ENCODE measurements at places on chromosomes 13 and 19.

DNA sequence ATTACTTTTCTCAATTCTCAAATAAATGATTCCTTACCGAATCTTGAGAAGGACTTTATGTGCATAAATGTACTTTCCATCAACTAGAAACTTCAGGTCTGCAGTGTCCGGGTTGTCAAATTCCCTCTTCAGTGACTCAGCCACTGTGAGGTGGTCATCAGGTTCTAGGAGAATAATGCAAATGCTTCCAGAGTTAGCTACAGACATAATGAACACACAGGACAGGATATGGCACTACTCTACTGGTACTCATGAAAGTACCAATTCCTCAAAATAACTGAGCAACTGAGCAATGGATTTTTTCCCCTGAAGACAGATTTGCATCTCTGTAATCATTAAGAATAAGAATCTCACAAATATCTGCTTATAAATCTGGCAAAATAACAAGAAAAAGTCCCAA is 31.2 kb downstream of the RCBTB2 start:
- no peak for DNase-seq
- no peaks in the 10 kb centered on the region for H3K27me3 ChIP-seq
- H3K36me3 ChIP-seq: no peaks in the 10 kb centered on the region
- peaks cover 36% of the 10 kb centered on the region for H3K4me1 ChIP-seq
- no peak overlapping the region for H3K4me3 ChIP-seq

DNA sequence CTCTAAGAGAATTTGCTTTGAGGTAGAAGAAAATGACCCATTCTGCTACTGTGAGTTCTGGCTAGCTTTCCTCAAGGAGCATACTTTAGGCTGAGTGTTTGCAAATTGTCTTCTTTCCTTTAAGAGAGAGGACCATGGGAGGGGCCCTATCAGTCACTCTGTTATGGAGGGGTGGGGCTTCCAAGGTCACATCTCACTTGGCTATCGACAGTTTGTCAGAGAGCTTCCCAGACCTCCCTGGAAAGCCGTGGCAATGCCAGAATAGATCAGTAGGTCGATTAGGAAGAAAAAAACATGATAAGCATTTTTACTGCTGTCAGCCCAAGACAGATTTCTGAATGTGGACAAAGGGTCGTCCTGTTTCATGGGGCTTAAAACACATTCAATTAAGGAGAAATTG is 93.3 kb downstream of the OXGR1 start:
- no peaks in the 10 kb centered on the region for H3K36me3 ChIP-seq
- no peak overlapping the region for H3K4me3 ChIP-seq
- H3K4me1 ChIP-seq: no peaks in the 10 kb centered on the region
- H3K27ac ChIP-seq: no peak overlapping the region
- DNase-seq: no peak

- no peaks in the 10 kb centered on the region for H3K4me1 ChIP-seq
- H3K4me3 ChIP-seq: no peak overlapping the region
- no peaks in the 10 kb centered on the region for H3K27me3 ChIP-seq
- H3K36me3 ChIP-seq: peaks cover 29% of the 10 kb centered on the region
Observed at GRCh38 chr13:111262281-111262680, 58.2 kb upstream of the TEX29 start.

GRCh38 chr13:21911646-21912298 is 240.9 kb downstream of the FGF9 start:
- H3K27ac ChIP-seq: no peak overlapping the region
- no peak for DNase-seq
- H3K4me3 ChIP-seq: no peak overlapping the region
- H3K27me3 ChIP-seq: no peaks in the 10 kb centered on the region

DNA sequence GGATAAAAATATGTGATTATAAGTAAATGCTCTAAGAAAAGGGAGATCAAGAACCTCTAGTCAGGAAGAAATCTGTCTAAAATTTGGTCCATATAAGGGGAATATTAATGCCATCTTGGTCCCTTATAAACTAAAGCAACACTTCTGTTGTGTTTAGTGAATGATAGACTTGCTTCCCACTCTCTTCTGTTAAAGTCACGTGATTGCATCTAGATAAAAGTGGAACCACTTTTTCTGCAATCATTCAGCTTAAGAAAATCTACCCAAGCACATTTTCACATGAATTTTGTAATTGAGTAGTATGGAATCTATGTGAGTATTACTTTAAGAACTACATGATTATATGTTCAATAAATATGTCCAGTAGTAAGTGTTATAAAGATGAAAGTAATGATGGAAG is 782.9 kb upstream of the MIR17HG start:
- H3K4me3 ChIP-seq: no peak overlapping the region
- H3K4me1 ChIP-seq: no peaks in the 10 kb centered on the region
- DNase-seq: no peak
- no peaks in the 10 kb centered on the region for H3K27me3 ChIP-seq

Data from upper lobe of right lung (tissue), 1 donor.